Activated CD8-positive, alpha-beta memory T cell treated with anti-CD3 and anti-CD28 coated beads, Interleukin-2, amount 10 ng/mL, durations not matched to agents 7 days and 5 days (primary cell): ENCODE measurements at places on chromosomes 3 and 15.

DNA sequence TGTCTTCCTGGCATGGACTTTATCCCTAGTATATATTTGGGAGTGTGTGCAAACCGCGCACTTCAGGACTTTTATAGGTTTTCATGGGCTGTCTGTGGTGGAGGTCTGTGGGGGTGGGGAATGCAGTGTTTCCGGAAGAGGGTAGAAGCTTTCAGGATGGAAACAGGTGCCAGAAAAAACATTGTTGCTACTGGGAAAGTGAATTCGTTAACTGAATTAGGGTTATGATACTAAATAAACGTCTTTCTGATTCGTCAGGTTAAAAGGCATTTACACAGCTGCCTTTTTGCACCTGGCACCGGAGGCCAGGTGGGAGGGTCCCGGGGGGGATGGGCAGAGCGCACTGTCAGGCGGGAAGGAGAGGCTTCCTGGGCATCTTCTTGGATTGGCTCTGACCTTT is 62.1 kb downstream of the SLCO3A1 start:
- no peak overlapping the region for H3K27ac ChIP-seq
- no peaks in the 10 kb centered on the region for H3K4me1 ChIP-seq
- no peak overlapping the region for H3K4me3 ChIP-seq
- H3K27me3 ChIP-seq: no peaks in the 10 kb centered on the region
- DNase-seq: no peak

- H3K36me3 ChIP-seq: peaks cover under 1% of the 10 kb centered on the region
- H3K4me3 ChIP-seq: no peak overlapping the region
- H3K4me1 ChIP-seq: peaks cover 5% of the 10 kb centered on the region
- H3K27ac ChIP-seq: no peak overlapping the region
- H3K27me3 ChIP-seq: peaks cover 23% of the 10 kb centered on the region
Observed at GRCh38 chr3:72070005-72070404, 285.1 kb upstream of the PROK2 start.

DNA sequence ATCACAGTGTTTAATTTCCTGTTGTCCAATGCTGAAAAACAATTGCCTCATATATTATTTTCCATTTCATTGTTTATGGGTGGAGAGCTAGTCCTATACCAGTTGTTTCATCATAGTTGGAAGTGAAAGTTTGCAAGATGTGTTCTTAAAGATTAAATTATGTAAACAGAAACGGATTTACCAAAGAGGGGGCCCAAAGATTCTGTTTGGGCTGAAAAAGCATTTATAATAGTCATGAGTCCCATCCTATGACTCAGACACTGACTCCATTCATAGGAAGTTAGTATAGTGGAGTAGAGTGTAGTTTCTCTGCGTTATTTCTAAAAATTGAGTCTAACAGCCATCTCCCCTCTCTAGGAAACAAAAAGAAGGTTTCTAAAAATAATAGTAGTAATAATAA is 24.3 kb downstream of the NFKBIZ start:
- no peak overlapping the region for H3K27ac ChIP-seq
- H3K36me3 ChIP-seq: no peaks in the 10 kb centered on the region

GRCh38 chr15:79170256-79170664 is 79.7 kb upstream of the RASGRF1 start:
- DNase-seq: peak; percentile 15
- H3K4me1 ChIP-seq: no peaks in the 10 kb centered on the region
- no peak overlapping the region for H3K27ac ChIP-seq
- peaks cover 19% of the 10 kb centered on the region for H3K27me3 ChIP-seq
- no peak overlapping the region for H3K4me3 ChIP-seq

DNA sequence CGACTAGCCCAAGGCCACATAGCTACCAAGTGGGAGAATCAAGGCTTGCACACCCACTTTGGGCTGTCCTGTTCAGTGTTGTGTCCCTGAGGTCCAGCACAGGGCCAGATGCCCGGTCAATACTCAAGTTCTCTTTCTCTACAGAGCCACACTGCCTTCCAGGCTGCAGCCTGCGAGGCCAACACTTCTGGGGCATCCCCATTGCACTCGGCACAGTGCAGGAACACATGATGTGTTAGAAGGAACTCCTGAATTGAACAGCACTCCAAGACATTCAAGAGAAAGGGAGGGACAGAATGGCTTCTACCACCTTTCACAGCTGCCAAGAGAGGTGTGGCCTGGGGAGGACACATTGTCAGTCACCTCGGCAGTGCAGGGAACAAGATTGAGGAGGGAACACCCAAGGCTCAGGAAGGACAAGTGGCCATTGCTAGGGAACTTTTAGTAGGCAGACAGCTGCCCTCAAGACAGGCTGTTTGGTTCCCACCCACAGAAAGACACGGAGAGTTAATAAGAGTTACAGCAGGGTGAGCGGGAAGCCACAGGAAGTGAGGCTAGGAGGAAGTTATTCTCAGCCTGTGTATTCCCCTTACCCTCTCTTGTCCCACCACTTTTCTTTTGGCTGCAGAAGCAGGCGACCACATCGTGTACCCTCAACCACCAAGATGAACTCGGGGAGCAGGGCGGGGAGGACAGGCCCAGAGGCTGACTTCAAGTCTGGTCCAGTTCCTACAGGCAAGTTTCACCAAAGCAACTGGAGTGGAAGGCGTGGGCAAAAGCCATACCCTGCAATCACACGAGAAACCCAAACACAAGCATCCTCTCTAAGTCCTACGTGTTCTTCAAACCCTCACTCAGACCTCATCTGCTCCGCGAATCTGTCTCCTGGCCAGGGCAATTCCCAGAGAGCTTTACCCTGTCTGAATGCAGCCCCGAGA is 69.4 kb downstream of the SRGAP3 start:
- peaks cover 45% of the 10 kb centered on the region for H3K4me1 ChIP-seq
- H3K36me3 ChIP-seq: peaks cover 2% of the 10 kb centered on the region
- H3K27ac ChIP-seq: peak overlapping the region; percentile 82
- peaks cover 16% of the 10 kb centered on the region for H3K27me3 ChIP-seq
- DNase-seq: peak; percentile 53

- DNase-seq: no peak
- H3K27me3 ChIP-seq: peaks cover 59% of the 10 kb centered on the region
- H3K4me1 ChIP-seq: peaks cover 3% of the 10 kb centered on the region
- no peaks in the 10 kb centered on the region for H3K36me3 ChIP-seq
Observed at GRCh38 chr3:46892285-46893145, 15.0 kb downstream of the PTH1R start.

DNA sequence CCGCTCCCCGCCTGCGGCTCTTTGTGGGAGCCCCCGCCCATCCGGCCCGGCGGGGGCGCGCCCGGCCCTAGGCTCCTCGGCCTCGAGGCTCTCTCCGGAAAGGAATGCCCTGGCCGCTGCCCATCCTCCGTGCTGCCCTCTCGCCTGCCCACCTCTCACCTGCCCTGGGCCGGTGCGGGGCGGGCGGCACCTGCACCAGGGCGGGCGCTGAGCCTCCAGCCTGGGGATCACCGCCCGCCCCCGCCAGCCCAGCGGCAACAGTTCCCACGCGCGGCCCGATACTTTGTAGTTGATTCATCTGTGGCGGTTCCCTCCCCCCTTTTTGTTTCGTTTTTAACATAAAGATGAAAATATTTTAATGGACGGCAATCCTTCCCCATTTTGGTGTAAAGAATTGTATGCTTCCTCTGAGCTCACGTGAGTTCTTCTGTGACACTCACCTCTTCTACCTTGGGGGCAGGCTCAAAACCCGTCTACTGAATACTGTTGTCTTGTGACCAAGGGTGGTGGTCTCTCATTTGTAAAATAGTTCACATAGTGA is 1.9 kb downstream of the KLF13 start:
- peaks cover 24% of the 10 kb centered on the region for H3K36me3 ChIP-seq
- peak; percentile 78 for DNase-seq
- peak overlapping the region; percentile 95 for H3K4me3 ChIP-seq
- peak overlapping the region; percentile 91 for H3K27ac ChIP-seq
- H3K4me1 ChIP-seq: peaks cover 50% of the 10 kb centered on the region
- H3K27me3 ChIP-seq: no peaks in the 10 kb centered on the region

GRCh38 chr3:188220097-188220788 is 66.3 kb downstream of the LPP start:
- H3K36me3 ChIP-seq: peaks cover 14% of the 10 kb centered on the region
- no peak for DNase-seq
- peaks cover 7% of the 10 kb centered on the region for H3K4me1 ChIP-seq
- no peaks in the 10 kb centered on the region for H3K27me3 ChIP-seq
- no peak overlapping the region for H3K27ac ChIP-seq

GRCh38 chr3:97916576-97916975 is 55.7 kb downstream of the RIOX2 start:
- no peak overlapping the region for H3K27ac ChIP-seq
- no peak for DNase-seq
- peaks cover 54% of the 10 kb centered on the region for H3K36me3 ChIP-seq
- H3K27me3 ChIP-seq: no peaks in the 10 kb centered on the region
- H3K4me3 ChIP-seq: no peak overlapping the region

- H3K36me3 ChIP-seq: no peaks in the 10 kb centered on the region
- H3K4me1 ChIP-seq: no peaks in the 10 kb centered on the region
- H3K4me3 ChIP-seq: no peak overlapping the region
- H3K27me3 ChIP-seq: no peaks in the 10 kb centered on the region
- DNase-seq: no peak
Observed at GRCh38 chr3:181741417-181741816, 29.7 kb downstream of the SOX2 start.

DNA sequence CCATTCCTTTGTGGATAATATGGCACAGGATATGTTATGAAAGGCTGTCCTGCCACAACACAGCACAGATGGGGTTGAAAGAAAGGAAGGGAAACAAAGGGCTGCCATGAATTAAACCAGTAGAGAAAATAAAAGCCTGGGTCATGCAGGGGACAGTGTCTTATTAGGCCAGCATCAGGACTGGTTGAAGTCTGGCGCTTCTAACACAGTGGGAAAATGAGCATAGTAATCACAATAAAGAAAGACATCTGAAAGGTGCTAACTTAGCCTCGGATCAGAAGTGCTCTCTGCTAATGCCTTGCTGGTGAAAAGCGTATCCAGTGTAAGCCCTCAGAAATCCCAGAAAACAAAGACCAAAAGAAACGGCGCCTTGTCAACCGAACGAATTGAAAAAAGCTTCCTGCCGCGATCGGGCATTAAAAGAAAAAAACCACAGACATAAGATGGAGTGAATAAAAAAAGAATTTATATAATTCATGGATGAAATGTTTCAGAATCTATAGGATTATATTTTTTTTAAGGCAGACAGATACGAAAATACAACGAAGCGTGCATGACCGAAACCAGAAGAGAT is 566 bp upstream of the MKRN3 start:
- H3K27me3 ChIP-seq: no peaks in the 10 kb centered on the region
- H3K4me3 ChIP-seq: peak overlapping the region; percentile 55
- DNase-seq: no peak
- no peaks in the 10 kb centered on the region for H3K36me3 ChIP-seq

DNA sequence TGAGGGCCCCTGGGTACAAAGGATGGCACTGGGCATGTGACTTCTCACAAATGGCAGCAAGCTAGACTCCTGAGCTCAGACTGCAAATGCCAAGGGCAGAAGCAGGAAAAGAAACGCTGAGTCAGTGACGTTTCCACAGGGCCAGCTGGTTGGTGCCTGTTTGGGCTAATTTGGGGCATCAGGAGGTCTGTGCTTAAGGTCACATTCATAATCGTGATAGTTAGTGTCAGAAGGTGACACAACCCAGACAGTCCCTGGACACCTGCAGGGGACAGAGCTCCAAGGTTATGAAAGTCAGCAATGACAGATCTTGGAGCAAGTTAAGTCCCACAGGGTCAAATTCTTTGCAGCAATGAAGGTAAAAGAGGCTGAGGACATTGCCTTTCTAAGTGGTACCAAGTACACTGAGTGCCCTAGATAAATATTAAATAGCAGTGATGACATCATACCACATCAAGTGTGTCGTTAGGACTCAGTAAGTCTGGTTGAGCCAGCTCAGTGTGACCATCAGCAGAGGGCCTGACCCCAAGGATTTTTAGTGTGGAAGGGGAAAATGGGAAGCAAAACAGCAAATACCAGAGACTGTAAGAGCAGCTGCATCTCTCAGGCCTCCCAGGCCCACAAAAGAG is 556.9 kb upstream of the CFAP20DC start:
- no peak for DNase-seq
- H3K4me1 ChIP-seq: no peaks in the 10 kb centered on the region
- no peaks in the 10 kb centered on the region for H3K36me3 ChIP-seq
- no peak overlapping the region for H3K4me3 ChIP-seq
- H3K27me3 ChIP-seq: no peaks in the 10 kb centered on the region

DNA sequence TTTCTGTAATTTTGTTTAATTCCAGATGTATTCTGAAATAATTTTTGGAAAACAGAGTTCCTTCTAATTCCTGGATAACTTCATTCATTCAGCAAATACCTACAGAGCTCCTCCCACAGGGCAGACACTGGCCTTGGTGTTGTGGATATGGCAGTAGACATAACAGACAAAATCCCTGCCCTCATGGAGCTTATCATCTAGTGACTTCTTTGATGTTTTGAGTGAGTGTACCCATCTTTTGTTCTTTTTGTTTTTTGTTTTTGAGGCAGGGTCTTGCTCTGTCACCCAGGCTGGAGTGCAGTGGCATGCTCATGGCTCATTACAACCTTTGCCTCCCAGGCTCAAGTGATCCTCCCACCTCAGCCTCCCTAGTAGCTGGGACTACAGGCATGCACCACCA is 21.1 kb downstream of the DET1 start:
- no peak overlapping the region for H3K27ac ChIP-seq
- no peaks in the 10 kb centered on the region for H3K4me1 ChIP-seq
- no peaks in the 10 kb centered on the region for H3K27me3 ChIP-seq

GRCh38 chr15:37586011-37586583 is 348.3 kb upstream of the TMCO5A start:
- H3K27me3 ChIP-seq: no peaks in the 10 kb centered on the region
- DNase-seq: no peak
- no peaks in the 10 kb centered on the region for H3K4me1 ChIP-seq
- no peak overlapping the region for H3K27ac ChIP-seq
- H3K36me3 ChIP-seq: no peaks in the 10 kb centered on the region
- H3K4me3 ChIP-seq: no peak overlapping the region

- H3K4me3 ChIP-seq: no peak overlapping the region
- H3K36me3 ChIP-seq: no peaks in the 10 kb centered on the region
- no peaks in the 10 kb centered on the region for H3K4me1 ChIP-seq
Observed at GRCh38 chr3:22684739-22685138, 518.4 kb upstream of the UBE2E2 start.

DNA sequence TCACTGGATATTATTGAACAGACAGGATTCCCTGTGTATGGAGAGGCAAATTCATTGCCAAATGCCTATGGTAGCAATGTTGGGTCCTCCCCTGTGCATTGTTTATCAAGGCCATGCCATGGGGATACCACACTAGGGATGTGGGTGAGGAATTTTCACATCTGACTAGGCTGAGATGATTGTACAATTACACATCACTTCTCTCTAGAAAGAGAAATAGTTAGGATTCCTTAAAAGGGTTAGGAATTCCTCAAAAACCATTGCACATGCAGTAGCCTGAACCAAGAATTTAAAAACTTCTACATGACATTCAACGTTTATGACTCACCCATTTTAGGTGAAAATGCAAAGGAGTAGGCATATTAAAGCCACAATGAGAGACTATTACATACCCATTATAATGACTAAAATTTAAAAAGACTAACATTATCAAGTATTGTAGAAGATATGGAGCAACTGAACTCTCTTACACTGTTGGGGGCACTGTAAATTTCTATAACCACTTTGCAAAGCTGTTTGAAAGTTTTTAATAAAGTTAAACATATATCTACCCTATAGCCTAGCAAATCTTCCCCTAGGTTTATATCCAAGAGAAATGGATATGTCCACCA is 175.9 kb downstream of the THRB start:
- H3K4me1 ChIP-seq: no peaks in the 10 kb centered on the region
- H3K27me3 ChIP-seq: no peaks in the 10 kb centered on the region
- no peak overlapping the region for H3K27ac ChIP-seq
